ENCODE measurements at places on chromosomes 16 and 17. TPM values are rescaled to one million over a fixed set of nuclear protein-coding genes. Genes with fewer than 3 reads are reported as not detected.

DNA sequence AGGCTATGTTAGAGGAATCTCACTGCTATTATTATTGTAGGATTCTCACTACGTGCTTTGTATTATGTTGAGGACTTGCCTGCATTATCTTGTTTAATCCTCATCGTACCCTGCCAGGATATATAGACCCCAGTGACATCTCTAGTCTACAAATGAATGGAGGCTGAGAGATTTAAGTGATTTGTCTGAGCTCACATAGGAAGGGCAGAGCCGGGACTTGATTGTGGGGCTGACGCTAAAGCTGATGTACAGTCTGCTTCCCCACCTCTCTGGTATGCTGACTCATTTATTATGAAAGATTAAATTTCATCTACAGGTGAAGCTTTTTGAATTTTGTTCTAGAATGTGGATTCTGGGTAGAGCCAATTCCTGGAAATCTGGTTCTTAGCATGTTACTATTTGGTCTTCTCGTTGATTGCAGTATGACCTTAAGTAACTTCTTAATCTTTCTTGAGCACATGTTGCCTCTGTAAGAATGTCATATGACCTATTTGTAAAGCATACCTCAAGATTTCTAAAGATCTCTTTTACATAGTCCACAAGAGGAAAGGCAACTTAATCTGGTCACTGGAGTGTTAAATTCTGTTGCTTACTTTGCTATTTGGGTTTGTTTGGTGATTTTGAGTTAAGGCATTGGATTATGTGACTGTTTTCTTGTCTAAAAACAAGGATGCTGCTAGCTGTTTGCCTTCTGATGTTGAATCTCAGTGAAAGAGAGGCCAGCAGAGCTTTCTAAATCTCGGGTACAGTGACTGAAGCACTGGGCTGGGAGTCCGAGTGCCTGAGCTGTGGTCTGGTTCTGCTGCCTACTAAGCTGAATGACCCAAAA lies 12.4 kb downstream of the METTL9 start:
- DNase-seq, result no peak

- no peak for DNase-seq
Measured at GRCh38 chr17:80445007-80445725, 30.2 kb downstream of the ENDOV start.

GRCh38 chr16:57113042-57113453 lies 20.7 kb downstream of the CPNE2 start:
- DNase-seq, result no peak

- peak; percentile 85 for DNase-seq
Measured at GRCh38 chr17:39239640-39240314, 14.0 kb upstream of the STAC2 start.

DNA sequence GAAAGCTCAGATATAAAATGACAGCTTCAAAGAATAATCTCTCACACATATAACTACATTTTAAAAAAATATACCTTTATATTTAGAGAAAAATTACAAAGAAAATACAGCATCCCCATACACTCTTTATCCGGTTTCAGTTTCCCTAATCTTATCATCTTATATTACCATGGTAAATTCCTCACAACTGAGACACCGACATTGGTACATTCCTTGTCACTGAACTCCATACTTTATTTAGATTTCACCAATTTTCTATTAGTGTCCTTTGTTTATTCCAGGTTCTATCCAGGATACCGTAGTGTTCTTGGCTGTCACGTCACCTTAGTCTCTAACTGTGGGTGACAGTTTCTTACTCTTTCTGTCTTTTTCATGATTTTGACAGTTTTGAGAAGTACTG lies 22.0 kb upstream of the ABCA10 start:
- no peak for DNase-seq

- no peak for DNase-seq
Measured at GRCh38 chr17:36671144-36671543, 69.8 kb downstream of the MRM1 start.

CCL8 gene
- 7.3 TPM for total RNA-seq

ESRP2 gene
- 62.6 TPM for total RNA-seq

Data from left lung (tissue), 14 donors.